ENCODE measurements at places on chromosomes 2 and 18.
A peak's percentile ranks its signal among the peaks of the same experiment; 100 is the strongest.

- no peak for DNase-seq
These were observed 17.5 kb downstream of the GNLY start for GRCh38 chr2:85711578-85712060.

- no peak for DNase-seq
These were observed 776.1 kb upstream of the ID2 start for GRCh38 chr2:7905756-7906155.

- no peak for DNase-seq
These were observed 19.8 kb downstream of the TMEM185B start for GRCh38 chr2:120203251-120204021.

DNA sequence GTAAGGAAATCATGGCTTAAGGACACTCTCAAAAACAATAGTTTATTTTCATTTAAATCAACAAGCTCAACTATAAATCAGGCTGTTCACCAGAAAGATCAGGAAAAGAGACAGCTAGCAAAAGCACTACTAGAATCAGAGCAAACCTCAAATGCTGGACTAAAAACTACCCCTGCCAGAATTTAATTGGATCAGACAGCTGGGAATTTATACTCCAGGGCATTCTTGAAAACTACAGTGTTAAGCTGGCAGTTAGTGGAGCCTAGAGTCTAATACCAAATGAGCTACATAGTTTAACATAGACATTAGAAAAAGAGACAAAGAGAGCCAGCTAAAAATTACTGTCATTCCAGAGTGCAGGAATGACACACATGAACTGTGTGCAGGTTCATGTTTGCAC, 1016.4 kb upstream of the CRIM1 start:
- DNase-seq: no peak

DNA sequence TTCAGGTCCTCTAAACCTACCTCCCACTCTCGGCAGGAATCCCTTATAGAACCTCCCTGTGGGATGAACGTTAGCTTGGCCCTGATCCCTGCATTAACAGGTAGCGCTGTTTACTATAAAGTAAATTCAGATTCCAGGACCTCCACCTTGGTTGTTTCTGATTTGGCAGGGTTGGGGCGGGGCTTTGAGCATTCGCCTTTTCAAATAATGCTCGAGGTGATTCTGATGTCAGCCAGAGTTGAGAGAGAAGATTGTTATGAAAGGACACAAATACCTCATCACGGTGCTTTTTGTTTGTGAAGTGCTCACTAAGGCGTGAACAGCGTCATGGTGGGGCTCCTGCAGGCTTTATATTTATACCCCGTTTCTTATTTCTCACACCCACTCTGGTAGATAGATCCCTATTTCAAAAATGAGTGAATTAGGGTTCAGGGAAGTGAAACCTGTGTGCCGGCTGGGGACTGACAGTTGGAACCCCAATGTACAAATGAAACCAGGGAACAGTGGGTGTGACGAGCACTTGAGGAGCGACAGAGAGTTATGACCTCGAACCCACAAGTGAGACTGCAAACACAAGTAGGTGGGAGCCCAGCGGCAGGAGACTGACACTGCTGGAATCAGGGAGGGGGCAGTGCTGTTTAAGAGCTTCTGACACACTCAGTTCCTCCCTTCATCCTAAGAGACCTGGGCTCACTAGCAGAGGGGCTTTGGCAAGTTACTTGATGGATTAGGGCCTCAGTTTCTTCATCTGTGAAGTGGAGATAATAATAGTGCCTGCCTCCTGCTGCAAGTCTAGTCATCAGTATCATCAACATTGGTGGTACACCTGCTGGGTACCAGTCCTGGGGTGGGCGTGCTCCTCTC, 14.2 kb upstream of the CXCR4 start:
- DNase-seq: peak; percentile 75

DNA sequence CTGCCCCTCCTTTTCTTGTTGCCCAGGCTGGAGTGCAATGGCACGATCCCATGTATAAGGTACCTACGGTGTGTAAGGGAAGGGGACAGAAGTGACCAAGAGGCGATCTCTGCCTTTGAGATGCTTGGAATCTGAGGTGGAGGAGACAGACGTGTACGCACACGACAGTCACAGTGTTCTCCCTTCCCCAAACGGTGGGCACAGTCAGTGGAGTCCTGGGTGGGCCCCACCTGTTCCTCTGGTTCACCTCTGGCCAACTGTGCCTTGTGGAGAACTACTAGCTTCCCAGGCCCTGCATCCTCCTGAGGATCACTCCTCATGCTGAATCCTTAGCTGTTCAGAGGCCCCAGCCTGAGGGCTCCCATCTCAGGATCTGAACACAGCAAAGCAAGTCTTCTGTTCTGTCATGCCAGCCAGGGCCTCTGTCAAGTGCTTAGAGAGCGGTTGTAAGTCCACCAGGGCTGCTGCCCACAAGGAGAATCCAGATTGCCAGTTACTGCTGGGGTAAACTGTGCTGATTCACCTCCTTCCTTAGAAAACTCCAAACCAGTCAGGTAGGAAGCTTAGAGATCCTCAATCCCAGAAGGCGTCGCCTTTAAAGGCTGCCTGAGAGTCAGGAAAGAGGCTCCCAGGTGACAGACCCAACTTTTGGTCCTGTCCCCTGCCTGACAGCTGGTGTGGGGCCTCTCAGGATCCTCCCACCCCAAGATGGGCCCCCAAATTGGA, 1.6 kb downstream of the SLC35F6 start:
- no peak for DNase-seq

GRCh38 chr2:120710256-120710655, 25.4 kb upstream of the GLI2 start:
- no peak for DNase-seq

- DNase-seq: no peak
These were observed 56.5 kb downstream of the SERPINB8 start for GRCh38 chr18:64026350-64026749.

DNA sequence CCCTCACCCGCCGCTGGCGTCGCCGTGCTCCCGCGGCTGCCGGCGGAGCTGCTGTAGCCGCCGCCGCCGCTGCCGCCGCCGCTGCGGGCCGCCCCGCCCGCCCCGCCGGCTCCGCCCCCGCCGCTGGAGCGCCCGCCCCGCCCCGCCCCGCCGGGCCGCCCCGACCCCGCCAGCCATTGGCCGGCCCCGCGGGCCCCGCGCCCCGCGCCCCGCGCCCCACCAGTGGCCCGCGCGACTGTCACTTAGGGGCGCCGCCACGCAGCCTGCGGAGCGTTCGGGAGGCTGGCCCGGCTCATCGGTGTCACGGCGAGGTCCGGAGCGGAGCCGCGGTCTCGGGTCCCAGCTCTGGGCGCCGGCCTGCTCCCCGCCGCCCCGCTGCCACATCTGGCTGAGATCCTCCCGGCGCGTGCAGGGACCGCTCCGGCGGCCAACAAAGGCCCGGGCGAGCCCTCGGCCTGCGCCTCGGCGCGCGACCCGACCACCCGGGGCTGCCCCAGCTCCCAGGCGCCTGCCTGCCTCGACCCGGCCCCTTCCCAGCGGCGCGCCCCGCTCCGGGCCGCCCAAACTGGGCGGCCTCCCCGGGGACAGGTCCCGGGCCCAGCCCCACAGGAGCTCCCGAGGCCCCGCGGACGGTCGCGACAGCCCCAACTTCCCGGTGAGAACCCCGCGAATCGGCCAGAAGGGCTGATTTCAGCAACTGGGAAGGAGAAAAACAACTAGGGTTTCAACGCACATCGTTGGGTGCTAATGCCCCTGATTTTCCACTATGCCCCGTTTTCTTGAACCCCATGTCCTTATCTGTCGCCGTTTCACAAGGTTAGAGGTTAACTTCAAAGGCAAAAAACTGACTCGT, at the start of gene MGAT4A:
MGAT4A (minus strand) TSS at position 92 of the 853 bp plus-strand sequence. CDS start 4,800 bp downstream, outside the sequence.
- peak; percentile 77 for DNase-seq

GRCh38 chr2:8535469-8535795, 146.4 kb upstream of the ID2 start:
- no peak for DNase-seq

GRCh38 chr2:238970553-238971081, 122.7 kb downstream of the TWIST2 start:
- peak; percentile 13 for DNase-seq

DNA sequence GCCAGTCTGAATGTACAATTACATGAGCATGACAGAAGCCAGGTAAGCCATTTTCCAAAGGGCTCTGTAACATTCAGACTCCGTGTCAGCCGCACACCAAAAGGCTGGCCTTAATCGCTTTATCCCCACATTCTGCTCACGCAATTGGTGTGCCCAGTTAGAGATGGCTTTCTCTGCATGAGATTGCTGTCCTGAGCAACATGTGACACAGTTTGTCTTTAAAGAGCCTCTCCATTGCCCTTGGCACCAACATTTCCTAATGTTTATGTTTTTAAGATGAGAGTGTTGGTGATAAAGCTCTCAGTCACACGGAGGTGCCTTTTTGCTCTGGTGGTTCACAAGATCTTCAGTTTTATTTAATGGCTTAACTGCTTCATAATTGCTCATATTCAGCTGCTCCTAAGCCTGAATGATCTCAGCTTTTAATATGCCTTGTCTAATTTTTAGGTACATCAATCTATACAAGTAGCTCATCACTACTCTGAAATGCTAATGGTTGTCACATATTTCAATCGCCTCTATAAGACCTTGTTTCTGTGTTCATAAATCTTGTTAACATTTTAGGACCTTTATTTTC, 164.8 kb upstream of the ACVR2A start:
- DNase-seq: no peak

DNA sequence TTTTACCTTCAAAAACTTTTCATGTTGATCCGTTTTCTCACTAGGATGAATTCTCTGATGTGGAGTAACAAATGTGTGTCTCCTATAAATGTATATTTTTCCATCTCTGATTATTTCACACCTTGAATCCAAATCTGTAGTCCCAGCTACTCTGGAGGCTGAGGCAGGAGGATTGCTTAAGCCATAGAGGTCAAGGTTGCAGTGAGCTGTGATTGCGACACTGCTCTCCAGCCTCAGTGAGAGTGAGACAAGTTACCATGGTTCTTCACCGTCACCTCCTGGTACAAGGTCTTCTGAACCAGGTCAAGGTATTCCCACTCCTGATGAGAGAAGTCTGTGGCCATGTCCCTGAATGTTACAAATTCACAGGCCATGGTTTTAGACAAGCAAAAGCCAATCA, 15.1 kb downstream of the GMCL1 start:
- no peak for DNase-seq

DNA sequence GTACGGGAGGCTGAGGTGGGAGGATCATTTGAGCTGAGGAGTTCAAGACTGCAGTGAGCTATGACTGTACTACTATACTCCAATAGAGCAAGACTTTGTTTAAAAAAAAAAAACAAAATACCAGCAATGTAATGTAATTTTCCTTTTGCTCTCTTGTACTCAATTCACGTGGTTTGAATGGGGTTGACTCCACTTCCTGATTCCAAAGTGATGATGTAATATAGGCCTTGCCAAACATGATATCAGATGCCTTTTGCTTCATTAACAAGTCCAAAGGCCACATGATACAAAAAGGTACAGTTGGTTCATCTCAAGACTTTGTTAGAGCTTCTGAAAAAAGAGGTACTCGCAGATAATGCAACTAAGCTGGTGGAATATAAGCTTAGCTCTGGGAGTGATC, 321.8 kb downstream of the ZEB2 start:
- DNase-seq: no peak

DNA sequence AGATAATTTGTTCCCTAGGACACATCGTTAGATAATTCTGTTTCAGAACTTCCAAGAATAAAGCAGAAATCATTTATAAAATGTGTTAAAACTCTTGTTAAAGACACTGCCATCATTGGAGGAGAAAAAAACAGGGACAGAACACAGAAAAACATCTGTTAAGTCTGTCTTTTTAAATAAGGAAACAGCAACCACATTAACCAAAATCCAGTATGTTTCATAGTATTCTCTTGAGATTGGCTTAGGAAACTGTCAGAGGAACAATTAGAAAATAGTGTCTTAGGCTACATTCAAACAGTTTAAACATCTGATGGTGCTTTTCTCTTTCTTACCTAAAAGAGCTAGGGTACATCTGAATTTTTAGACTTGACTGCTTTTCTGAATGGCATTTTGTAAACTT, 81.6 kb downstream of the PMS1 start:
- no peak for DNase-seq

- no peak for DNase-seq
These were observed 106.3 kb downstream of the NCOA1 start for GRCh38 chr2:24597181-24597870.

DNA sequence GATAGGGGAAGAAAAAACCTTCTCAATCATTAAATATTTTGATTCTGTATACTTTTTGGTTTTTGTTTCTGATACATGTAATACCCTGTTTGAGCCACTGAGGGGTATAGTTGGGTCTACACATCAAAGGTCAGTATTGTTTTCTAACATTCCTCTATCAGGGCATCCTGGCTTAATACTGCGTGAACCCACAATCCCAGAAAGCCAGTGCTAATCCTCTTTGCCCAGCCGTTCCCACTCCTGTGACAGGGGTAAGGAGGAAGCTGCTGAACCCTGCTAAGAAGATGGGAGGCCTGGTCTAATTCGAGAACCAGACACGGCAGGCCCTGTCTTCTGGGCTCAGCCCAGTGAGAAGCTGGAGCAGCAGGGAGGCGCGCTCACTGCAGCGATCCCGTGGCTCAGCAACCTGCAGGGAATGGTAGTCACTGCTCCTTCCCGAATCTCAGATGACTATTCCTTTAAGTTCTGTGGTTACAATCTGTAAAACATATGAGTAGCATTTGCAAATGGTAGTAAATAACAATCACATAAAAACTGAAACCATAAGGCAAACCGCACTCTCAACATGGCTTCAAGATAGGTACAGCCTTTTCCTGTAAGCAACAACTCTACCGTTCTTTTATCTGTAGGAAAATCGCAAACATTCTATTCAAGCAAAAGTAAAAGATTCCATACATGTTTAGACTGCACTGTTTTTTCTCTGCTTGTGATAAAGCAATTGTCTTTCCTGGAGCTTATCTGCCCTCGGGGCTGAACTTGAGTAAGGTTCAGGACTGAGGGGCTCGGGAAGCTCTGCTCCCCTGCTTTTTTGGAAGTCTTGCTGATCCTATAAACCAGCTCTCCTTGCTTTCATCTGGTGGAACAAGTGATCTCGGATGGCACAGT, 87.0 kb downstream of the EPB41L3 start:
- DNase-seq: no peak

DNA sequence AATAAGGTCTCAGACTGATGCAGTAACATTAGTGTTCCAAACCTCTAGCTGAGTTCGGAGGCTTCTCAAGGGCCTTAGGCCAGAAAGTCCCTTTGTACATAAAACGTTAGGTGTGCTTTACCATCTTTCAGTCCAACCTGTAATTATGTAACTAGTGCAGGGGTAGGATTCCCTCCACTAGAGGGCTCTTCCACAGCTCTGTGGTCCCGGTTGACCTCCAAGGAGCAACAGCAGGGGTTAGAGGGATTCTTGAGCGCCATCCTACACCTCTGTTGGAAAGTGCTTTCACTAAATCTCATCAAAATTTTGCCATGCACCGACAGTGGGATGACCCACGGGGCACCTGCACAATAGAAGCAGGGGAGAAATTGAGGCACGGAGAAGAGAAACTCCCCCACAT, 155.8 kb upstream of the LRP1B start:
- no peak for DNase-seq
